ENCODE measurements at places on chromosomes 5 and 9. TPM values are rescaled to one million over a fixed set of nuclear protein-coding genes. Genes with fewer than 3 reads are reported as not detected.

Gene SUSD3
- total RNA-seq: not detected

Gene CYFIP2
- 120 TPM for total RNA-seq

Gene FOXD1
- 2.8 TPM for total RNA-seq

Gene TMEM252
- total RNA-seq: not detected

Gene LAMC3
- 0.17 TPM for total RNA-seq

Gene PROB1
- 1.3 TPM for total RNA-seq

Gene SLC6A19
- total RNA-seq: not detected

DNA sequence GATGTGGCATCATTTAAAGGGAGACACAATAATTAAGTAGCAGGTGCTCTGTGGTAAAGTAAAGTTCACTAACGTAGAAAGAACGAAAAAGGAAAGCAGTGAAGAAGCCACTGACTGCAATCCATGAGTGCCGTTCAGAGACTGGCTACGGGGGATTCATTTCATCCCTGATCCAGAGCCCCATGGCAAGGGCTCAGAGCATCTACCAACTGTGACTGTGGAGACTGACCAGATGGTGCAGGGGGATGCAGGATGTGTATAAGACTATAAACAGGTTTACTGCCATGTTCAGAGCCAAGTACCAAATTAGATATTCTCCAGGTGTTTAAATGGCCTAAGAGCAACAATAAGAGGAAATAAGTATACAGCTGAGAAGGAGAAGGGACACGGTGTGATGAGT, 47.7 kb downstream of the MARCHF11 start:
- no peaks in the 10 kb centered on the region for H3K27me3 ChIP-seq
- DNase-seq: no peak
- peaks cover 2% of the 10 kb centered on the region for H3K4me1 ChIP-seq
- no peak overlapping the region for H3K27ac ChIP-seq
- no peak overlapping the region for H3K4me3 ChIP-seq
- no peaks in the 10 kb centered on the region for H3K36me3 ChIP-seq

DNA sequence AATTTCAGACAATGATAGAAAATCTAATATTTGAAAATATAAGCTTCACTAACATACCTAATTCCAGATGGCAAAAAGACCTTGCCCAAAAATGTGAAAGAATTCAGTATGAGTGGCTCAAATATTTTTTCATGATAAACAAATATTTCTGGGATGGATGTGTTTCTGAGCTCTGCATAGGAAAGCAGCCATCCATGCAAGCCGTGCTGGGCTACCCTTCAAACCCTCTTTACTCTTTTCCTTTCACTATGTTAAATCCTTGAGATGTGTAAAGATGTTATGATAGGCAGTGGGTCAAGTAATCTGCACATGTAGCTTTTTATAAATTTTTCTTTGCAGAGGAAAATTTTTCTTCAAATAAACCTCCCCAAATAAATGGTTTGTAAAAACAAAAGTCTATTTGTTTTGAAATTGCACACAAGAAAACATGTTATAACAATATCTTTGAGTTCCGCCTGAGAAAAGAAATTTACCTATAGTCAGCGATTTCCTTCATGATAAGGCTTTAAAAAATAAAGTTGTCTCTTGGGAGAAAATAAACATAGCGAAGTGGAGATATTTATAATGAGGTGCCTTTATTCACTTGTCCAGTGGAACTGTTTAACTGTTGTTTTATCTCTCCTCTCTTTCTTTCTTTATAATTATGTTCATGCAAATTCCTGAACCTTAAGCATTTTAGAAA, 154.3 kb upstream of the PITX1 start:
- H3K27ac ChIP-seq: no peak overlapping the region
- peaks cover 3% of the 10 kb centered on the region for H3K27me3 ChIP-seq

GRCh38 chr5:68259700-68260099, 44.1 kb downstream of the PIK3R1 start:
- H3K4me1 ChIP-seq: peaks cover 42% of the 10 kb centered on the region
- DNase-seq: no peak
- no peak overlapping the region for H3K27ac ChIP-seq
- no peaks in the 10 kb centered on the region for H3K27me3 ChIP-seq

- H3K27me3 ChIP-seq: peaks cover 2% of the 10 kb centered on the region
- no peaks in the 10 kb centered on the region for H3K36me3 ChIP-seq
- H3K27ac ChIP-seq: no peak overlapping the region
- H3K4me1 ChIP-seq: no peaks in the 10 kb centered on the region
- no peak for DNase-seq
Measured at GRCh38 chr9:91078369-91078695, 276.7 kb downstream of the SYK start.

DNA sequence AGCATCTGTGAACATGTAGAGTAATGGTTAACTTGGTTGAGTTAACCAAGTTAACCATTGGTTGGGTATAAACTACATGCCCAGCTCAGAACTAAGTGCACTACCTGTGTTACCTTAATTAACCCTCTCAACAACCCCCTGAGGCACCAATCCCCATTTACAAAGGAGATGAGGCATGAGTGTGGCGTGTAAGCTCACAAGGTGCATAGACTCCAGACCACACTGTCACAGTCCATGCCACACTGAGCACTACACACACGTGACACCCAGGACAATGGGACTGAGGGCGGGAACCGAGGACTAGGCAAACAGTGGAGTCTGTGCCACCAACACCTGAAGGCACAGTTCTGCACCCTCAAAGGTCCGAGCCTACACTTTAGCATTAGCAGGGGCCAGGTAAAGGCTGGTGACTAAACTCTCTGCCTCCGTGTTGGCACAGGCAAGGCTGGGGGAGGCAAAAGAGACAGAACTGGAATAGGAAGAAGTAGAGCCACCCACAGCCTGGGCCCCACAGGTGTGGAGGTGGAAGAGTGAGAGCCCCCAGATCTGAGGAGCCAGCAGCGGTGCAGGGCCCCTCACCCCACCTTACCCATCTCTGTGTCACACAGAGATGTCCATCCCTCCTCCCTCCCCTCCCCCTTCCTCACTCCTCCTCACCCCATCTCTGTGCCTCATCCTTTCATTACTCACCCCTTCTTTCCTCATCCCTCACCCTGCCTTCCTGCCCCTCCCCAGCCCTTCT, 2.2 kb upstream of the DNAJB5 start:
- peak overlapping the region; percentile 31 for H3K4me3 ChIP-seq
- peaks cover 20% of the 10 kb centered on the region for H3K27me3 ChIP-seq
- peaks cover 42% of the 10 kb centered on the region for H3K4me1 ChIP-seq
- no peak for DNase-seq
- peaks cover 7% of the 10 kb centered on the region for H3K36me3 ChIP-seq

DNA sequence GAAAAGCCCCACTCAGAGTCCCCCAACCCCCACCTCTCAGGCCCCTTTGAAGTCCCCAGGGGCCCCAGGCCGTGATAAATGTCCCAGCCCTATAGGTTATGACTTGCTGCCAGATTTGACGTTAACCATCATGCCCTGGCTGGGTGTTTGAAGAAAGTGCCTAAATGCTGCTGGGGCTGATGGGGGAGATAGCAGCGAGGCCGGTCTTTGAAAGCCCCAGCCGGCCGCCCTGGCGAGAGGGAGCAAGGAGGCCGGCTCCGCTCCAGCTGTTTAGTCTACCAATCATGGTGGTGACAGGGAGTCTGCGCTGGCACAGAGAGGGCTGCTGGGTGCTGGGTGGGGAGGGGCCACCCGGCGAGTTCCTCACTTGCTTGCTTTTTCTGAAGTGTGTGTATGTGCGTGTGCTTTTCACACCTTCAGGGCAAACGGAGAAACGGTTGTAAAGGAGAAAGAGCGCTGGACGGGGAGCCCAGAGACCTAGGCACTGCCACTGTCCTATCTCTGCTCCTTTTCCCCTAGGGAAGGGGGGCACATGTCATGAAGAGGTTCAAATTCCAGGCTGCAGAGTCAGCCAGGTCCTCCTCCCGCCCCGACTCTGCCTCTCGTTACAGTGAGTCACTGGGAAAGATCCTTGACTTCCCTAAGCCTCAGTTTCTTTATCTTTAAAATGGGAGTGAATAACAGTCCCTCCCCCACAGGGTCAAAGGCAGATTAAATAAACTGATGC, 126.1 kb upstream of the HAND1 start:
- H3K27ac ChIP-seq: no peak overlapping the region
- H3K4me1 ChIP-seq: no peaks in the 10 kb centered on the region
- peaks cover 8% of the 10 kb centered on the region for H3K27me3 ChIP-seq
- H3K36me3 ChIP-seq: no peaks in the 10 kb centered on the region
- H3K4me3 ChIP-seq: no peak overlapping the region
- no peak for DNase-seq

DNA sequence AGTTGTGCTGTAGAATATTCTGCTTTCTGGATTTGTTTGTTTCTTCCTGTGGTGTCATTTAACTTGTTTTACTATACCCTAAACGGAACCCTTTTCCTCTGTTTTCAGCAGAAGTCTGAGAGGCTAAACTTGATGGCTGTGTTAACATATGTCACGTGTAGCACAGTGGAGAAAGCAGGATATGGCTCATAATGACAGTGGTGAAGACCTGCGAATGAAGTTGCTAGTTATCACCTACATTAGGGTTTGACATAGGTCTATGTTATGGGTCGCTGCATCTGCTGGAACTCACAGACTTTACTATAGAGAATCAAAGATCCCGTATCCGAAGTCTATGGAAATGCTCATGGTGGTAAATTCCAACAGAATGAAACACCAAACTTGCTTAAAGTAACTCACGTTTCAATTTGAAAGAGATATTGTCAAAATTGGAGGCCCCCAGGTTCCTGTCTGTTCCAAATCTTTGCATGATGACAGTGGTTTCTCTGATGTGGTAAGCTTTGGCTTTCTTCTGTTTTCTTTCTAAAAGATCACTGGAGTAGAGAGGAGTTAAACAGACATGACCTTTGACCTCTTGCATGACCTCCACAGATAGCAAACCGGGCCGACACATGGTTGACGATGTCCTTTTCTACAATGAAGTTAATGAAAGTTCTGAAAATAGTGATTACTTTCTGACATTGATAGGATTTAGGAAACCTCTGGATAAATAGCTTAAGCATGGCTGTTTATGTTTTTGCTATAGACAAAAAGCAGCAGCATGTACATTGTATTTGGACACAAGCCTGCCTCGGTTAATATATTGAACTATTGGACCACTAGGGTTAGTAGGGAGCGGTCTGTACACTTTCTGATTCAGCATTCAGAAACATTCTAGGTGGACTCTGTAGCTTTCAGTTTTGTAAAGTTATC, 3.1 kb upstream of the CATSPER3 start:
- H3K4me3 ChIP-seq: no peak overlapping the region
- H3K4me1 ChIP-seq: peaks cover 20% of the 10 kb centered on the region
- H3K36me3 ChIP-seq: no peaks in the 10 kb centered on the region
- H3K27me3 ChIP-seq: peaks cover 7% of the 10 kb centered on the region

DNA sequence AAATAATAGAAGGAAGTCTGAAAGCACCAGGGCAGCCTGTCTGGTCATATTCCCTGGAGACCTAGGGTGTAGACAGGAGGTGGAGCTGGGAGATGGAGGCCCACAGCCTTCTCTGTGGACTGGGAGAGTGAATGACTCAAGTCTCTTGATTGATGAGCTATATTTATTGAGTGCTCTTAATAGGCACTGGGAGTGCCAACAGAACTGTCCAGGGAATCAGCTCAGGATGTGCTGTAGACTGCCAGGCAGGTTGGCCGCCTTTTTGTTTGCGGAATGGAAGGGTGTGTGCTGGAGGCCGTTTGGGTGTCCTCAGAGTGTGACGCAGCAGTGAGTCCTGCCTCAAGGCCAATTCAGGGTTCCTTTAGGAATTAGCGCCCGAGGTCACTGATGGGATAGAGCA, 33.4 kb upstream of the POMT1 start:
- H3K27me3 ChIP-seq: peaks cover 12% of the 10 kb centered on the region
- H3K4me1 ChIP-seq: peaks cover 12% of the 10 kb centered on the region
- no peak for DNase-seq
- H3K4me3 ChIP-seq: no peak overlapping the region
